ENCODE measurements at places on chromosomes 3 and 15.

DNA sequence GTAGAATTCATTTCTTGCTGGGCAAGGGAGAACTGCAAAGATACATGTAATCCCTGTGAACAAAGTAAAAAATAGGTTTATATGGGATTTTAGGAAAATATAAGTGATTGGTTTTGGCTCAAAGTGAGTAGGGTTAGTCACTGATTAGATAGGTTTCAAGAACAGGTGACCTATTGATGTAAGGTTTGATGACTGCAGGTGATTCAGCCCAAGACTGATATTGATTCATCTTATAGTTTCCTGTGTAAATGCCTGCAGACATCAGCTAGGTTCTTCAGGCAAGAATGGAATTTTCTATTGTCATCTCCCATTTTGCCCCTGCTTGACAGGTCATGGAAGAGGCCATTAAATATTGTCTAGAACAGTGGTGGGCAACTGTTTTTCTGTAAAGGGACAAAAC, 23.9 kb upstream of the ARID3B start:
- no peak for DNase-seq

- peak; percentile 63 for DNase-seq
These were observed 222.7 kb downstream of the XXYLT1 start for GRCh38 chr3:195048059-195048905.

GRCh38 chr3:117665296-117665695, 955.7 kb downstream of the TUSC7 start:
- no peak for DNase-seq

DNA sequence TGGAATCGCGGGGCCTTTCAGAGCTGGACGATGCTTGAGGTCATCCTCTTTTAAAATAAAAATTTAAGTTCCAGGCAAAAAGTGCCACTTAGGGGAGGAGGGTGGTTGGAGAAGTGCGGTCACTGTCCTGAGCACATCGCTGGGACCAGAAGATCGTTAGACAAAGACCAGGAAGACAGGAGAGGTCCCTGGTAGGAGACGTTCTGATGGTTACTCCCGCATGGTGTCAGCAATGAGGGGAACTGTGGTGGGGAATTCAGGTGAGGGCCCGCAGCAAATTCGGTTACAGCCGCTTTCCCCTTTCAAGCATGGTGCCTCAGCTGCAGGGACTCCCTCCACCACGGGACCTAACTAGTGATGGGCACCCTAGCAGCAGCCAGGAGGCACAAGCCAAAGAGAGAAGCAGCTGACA, 1.0 kb upstream of the ISY1 start:
- DNase-seq, result peak; percentile 43

DNA sequence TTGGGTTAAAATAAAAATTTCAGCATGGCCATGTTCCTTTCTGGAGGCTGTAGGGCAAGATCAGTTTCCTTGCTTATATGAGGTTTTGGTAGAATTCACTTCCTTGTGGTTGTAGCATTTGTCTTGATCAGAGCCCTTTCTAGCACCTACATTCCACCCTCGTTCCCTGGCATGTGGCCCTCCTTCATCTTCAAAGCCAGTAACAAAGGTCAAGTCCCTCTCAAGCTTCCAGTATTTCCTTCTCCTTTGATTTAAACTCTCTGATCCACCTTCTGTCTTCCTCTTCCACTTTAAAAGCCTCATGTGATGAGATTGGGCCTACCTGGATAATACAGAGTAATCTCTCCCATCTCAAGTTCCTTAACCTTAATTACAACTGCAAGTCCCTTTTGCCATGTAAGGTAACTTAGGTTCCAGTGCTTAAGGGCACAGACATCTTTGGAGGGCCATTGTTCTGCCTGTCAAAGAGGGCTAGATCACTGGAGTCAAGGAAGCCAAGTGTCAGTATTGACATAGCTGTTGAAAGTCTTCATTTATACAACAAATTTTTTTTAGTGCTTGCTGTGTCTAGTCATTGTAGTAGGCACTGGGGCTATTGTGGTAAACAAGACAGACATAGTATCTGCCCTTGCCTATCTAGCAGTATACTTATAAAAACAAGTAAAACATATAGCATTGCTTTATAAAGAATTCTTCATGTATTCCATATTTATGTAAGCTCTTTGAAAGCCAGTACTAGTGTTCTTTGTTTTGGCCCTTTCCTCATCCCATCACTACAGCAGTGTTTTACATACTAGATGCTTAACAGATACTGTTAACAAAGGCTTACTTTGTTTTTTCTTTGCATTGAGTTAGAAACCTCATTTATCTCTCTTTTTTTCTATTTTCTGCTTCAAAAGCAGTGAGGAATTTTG, 40.7 kb downstream of the GLCE start:
- DNase-seq, result no peak

GRCh38 chr3:77096966-77097890, 57.3 kb downstream of the ROBO2 start:
- DNase-seq, result no peak

DNA sequence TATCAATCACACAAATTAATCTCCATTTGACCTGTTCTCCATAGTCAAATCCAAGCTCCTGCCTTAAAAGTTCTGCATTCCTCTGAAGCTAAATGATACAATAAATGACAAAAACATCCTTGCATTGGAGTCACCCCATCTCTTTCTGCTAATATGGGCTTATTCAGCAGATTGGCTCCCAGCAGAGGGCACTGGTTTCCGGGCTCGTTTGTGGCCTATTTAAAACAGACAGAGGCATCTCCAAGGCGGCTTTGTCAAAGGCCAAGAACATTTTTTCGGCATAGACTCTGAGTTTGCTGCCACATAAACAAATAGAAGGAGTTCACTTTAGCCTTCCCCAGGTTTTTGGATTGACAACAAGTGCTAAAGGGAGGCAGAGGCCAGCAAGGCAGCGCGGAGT, 204.4 kb upstream of the RASGRP1 start:
- no peak for DNase-seq

DNA sequence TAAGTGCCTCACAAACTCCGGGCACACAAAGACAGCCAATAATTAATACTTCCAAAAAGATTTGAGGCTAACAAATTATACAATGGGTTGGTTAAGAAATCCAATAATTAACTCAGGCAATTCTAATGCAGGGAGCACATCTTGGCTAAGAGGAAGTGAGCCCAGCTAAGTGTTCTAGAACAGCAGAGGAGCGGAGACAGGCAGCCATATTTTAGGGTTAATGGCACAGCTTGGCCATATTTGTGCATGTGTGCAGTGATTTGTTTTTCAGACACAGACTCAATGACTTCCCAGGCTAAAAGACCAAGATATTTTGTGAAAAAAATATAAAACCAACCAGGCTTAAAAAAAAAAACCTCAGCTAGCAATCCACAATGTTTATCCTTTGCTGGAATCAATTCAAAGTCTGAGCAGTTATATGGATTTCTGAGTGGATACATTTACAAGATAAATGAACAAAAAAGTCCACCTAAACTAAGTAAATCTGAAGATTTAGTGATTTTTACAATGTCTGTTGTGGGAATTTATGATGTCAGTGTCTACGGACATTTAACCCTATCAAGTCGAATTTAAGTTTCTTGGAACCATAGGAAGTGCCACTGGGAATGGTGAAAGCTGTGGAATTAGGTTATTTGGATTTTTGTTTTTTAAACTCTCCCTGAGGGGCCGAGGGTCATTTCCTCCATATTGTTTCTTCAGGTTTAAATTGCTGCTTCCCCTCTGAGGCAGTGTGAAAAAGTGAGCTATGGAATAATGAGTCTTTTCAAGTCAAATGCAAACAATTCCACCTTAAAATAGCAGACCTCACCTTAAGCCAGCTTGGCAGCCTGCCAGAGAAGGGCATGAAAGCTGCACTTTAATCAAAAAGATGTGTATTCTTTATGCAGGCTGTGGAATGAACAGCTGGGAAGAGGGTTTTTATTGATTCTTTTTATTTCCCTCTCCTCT, 413.7 kb upstream of the TBL1XR1 start:
- peak; percentile 14 for DNase-seq

DNA sequence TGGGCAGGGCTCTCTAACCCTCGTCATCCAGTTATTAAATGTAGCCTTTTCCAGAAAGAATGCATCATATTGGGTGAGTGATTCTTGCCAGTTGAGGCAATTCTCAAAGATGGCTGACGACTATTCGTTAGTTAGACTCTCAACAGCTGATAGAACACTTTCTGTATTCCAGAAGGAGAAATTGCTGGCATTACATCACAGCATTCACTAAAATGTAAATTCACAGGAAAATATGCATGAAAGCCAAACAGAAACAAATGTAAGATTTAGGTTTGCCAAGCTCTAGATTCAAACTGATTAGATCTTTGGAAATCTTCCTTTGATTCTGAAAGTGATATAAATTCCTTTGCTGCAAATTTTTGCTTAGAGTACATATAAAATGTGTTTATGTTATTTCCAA, 1501.0 kb downstream of the SI start:
- DNase-seq, result no peak

DNA sequence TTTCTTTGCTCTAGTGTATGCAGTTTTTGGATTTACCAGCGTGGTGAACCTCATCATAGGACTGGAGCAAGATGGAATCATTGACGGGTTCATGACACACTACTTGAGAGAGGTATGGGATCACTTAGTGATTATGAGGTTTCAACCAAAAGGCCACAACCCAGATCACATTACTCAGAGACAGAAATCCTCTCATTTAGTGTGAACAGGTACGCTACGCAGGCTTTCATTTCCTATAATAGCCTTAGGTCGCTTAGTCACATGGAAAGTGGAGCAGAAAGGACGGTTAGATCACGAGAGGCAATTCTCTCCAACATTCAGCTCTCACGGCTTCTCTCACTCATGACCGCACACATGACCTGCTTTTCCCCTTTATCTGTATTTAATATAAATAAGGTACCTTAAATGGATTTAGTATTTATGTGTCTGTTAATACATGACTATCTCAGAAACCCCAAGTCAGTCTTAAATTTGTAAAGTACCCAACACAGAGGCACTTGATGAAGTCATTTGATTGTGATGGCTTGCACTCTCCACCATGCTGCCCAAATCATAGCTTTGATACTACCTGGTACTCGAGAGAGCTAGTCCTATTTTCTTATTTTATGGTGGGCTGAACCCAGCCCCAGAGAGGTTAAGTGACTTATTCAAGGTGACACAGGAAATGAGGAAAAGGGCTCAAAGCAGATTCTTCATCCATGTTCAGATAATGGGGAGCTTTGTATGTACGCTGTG, 8.6 kb downstream of the TM6SF1 start:
- no peak for DNase-seq

DNA sequence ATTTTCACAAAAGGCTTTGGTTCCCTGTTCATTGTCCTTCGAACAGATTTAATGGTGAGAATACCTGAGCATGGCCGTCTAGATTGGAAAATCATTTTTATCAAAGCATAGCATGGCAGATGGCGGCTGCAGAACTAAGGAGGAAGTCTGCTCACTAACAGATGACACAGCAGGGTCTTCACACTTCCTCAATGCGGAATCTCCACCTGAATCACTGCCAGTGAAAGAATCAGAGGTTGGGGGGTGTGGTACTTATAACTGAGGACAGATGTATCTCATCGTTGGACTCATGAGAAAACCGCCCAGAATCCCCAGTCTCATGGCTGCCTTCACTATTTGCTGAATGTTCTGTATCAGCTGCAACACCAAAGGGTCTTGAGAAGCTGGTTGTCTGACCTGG, 31.6 kb upstream of the PYGO1 start:
- DNase-seq, result no peak

DNA sequence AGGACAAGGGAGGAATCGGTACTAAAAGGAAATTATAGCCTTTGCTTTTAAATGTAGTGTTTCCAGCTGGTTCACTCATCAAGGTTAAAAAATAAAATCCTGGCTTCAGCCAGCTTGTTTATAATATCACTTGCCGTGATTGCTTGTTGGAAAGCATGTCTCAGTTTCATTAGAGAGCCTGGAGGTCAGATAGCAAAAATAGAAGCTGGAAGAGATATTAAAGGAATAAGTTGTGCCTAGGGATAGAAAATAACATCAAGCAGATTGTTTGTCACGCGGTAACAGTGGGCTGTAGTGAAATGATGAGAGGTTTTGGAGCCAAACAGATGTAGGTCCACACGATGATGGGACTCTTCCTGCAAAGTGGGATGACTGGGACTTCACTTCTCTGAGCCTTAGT, 17.7 kb upstream of the SLMAP start:
- no peak for DNase-seq

DNA sequence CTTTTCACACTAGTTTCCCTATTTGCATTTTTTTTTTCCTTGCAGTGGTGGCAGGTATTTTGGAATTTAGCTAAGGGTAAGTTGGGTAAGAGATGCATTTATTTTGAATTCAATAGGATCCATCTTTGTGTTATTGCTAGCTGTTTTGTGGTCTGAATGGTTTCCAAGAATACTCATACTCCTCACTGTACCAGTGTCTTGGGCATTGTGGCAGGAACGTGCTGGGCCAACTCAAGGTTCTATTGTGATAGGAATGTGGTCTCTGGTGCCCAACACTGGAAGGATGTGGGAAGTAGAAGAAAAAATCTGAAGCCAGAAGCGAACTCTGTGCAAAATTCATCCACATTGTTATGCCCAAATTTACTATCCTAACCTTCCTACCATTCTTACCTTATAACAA, 135.6 kb downstream of the RBMS3 start:
- no peak for DNase-seq

All from MV-4-11 (cell line).